ENCODE measurements at places on chromosomes 1 and 21.

DNA sequence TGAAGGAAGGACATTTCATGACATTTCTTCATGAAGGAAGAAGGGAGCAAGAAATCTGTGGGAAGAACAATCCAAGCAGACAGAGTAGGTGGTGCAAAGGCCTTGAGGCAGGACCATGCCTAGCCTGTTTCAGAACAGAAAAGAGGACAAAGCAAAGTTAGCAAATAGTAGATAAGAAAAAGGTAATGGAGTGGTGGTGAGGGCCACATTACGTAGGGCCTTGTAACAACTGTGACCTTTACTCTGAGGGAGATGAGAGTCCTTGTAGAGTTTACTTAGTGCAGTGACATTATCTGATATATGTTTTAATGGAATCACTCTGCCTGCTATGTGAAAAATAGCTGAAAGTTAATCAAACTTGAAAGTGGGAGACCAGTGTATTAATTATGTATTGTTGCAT lies 6.4 kb upstream of the TSNAX start:
- no peak for DNase-seq

GRCh38 chr1:45769261-45769932 lies 18.9 kb upstream of the IPP start:
- DNase-seq = no peak

DNA sequence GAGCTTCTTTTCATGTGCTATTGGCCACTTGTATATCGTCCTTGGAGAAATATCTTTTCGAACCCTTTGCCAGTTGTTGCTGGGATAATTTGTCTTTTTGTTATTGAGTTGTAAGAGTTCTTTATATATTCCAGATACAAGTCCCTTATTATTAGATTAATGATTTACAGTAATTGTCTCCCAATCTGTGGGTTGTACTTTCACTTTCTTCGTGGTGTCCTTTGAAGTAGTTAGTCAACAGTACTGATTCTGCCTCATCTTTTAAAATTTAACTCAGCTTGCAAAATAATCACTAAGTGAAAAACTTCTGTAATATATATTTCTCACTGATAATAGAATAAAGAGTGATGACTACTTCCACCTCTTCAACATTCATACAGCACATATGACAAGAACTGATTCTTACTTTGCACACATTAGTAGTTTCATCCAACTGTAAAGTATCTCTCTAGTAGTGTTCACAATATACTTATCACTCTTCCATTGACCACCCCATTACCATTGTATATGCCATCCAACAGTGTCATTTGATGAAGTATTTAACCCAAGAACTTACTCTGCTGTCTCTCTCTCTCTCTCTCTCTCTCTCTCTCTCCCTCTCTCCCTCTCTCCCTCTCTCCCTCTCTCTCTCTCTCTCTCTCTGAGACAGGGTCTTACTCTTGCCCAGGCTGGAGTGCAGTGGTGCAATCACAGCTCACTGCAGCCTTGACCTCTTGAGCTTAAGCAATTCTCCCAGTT lies 104.2 kb upstream of the DMRTA2 start:
- no peak for DNase-seq

DNA sequence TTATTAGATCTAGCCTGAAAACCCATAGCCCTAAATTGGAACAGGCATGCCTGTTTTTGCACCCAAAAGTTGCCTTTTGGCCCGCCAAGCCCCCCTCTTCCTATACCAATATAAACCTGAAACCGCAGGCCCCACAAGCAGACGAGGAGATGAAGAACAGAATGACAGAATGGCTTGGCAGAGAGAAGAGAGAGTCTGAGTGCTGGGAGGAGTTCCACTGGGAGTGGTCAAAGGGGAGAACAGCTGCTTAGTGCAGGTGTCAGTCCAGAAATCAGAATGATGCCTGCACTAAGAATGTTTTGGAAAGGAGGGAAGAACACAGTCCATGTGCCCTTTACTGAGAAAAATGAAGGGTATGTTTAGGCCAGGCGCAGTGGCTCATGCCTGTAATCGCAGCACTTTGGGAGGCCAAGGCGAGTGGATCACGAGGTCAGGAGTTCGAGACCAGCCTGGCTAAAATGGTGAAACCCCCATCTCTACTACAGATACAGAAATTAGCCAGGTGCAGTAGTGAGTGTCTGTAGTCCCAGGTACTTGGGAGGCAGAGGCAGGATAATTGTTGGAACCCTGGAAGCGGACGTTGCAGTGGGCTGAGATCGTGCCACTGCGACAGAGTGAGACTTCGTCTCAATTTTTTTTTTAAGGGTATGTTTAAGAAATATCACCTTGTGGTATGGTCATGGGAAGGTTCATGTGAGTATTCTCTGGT lies 9.4 kb downstream of the DYRK1A start:
- no peak for DNase-seq

- DNase-seq = no peak
Measured at GRCh38 chr1:185834371-185834905, 100.2 kb downstream of the HMCN1 start.

GRCh38 chr1:8334106-8334851 lies 16.4 kb downstream of the SLC45A1 start:
- DNase-seq = no peak

DNA sequence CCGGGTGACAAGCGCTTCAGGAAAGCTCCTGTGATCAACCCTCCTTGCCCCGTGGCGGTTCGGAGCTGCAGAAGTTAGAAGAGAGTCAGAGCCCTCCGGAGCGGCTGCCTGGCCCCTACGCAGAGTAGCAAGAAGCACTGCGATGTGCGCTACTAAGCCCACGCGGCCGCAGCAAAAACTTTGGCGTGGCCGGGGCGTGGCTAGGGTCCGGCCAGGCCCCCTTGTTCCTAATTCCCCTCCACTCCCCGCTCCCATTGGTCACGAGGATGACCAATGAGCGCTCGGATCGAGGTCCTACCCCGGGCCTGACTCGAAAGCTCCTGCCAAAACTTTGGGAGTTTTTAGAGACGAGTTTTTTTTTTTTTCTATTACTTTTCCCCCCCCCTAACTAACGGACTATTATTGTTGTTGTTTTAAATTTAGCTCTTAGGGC lies at the start of gene HLX:
HLX (plus strand) TSS at position 368 of the 433 bp plus-strand sequence. CDS start 415 bp downstream, outside the sequence.
- DNase-seq = no peak

GRCh38 chr21:15272591-15272990 lies 207.8 kb upstream of the NRIP1 start:
- DNase-seq = no peak

DNA sequence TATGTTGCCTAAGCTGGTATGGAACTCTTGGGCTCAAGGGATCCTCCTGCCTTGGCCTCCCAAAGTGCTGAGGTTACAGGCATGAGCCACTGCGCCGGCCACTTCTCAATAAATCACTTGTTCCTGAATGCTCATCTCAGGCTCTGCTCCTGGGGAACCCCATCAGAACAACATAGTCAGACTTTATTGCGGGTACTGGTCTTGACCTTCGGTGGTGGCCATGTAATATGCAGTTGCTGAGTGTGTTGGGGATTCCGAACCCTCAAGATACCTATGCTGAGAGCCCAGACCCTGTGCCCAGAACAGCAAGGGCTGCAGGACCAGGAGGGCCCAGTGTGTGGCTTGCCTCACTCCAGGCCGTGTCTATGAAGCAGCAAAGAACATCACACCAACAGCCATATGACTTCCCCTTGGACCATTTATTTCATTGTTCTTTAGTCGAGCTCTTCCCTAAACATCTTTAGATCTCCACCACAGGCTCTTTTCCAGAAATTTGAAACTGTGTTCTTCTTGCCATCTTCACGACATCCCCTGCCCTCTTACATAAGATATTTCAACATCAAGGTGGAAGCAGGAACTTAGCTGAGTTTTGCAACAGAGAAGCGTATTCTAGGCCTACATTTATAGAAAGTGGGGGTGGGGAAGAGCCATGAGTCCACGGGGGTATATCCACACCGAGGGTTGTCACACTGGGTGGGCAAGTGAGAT lies 12.7 kb upstream of the SDHB start:
- no peak for DNase-seq

GRCh38 chr1:6523566-6523965 lies 30.7 kb downstream of the NOL9 start:
- DNase-seq = no peak

DNA sequence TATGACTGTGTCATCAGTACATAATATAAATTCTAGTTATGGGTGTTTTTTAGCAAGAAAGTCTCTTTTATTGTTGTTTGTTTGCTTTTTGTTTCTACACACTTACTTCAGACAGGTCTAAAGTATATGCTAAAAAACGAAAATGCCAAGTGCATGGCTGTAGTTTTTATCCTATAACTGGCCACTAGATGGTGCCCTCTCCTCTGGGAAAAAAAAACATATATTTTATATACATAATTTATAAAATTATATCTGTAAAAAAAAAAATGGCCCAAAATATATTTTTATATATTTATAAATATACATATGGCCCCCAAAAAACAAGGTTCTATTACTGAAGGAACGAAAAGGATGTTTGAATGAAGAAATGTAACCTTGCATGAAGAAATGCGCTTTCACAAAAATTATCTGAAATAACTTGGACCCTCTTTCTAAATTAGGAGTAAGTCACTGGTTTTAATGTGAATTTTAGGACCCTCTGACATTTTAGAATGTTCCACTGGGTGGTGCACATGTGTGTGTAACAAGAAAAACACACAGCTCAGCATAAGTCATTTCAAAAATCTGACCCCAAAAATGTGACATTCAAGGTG lies 93.5 kb downstream of the TTLL7 start:
- DNase-seq = peak; percentile 52

GRCh38 chr1:244843148-244843978 lies 7.9 kb downstream of the COX20 start:
- DNase-seq = no peak

GRCh38 chr1:20578062-20578461 lies 10.8 kb upstream of the CDA start:
- no peak for DNase-seq

GRCh38 chr1:164504749-164505148 lies 54.2 kb upstream of the PBX1 start:
- DNase-seq = no peak

GRCh38 chr1:76496871-76497270 lies 370.4 kb upstream of the ST6GALNAC5 start:
- DNase-seq = no peak

Data from CD4-positive, alpha-beta T cell (primary cell).